ENCODE measurements at places on chromosomes 11 and 22.

DNA sequence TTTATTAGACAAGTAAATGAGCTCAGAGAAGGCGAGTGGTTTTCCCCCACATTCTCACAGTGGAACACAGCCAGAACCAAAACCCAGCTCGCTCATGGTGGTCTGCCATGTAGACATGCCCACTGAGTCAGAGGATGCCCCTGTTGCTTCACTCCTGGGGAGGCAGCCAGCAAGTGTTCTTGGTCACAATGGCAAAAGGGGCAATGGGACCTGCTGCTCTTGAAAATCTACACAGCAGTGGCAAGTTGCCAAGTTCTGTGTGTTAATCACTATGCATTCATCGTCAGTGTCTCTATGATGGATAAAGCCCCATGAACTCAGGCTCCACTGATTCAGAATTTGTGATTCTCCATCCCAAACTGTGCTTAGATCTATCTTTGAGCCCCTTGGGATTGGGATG is 64.7 kb upstream of the TBCEL start:
- no peak for DNase-seq

DNA sequence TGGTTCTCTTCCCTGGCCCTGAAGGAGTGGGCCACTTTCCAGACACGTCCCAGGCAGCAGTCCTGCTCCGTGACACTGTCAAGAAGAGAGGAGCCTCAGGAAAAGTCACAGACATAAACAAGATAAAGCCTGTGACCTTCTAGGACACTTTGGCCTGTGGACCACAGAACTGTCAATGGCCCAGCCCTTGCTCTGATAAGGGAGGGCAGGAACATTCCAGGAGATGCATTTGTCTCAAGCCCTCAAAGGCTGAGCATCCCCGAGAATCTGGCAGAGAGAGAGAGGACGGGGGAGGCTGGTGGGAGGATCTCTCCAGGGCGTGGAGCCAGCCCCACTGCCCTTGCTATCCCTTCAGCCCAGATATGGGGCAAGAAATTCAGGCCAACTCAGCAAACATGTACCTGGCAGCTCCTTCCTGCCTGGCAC is 476.4 kb downstream of the INSC start:
- DNase-seq: no peak

GRCh38 chr11:47348859-47349258 is 3.6 kb downstream of the MYBPC3 start:
- DNase-seq: no peak

DNA sequence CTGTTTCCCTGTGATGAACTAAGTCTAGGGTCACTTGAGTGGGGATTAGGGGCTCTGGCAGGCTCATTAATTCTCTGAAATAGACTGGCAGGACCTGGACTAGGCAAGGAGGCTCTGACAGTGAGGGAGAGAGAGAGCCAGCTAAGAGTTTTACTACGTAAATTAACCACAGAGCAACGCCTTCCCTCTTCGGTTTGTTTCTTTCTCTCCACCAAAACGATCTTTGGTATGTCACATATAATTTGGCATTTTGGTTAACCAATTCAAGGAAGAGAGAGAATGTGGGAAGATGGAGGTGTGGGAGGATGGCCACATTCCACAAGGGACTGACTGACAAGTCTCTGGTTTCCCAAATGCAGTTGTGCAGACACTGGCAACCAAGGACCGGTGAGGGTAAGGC is 27.9 kb downstream of the ATG16L2 start:
- DNase-seq: no peak

GRCh38 chr11:125082611-125083311 is 19.7 kb downstream of the SLC37A2 start:
- no peak for DNase-seq

DNA sequence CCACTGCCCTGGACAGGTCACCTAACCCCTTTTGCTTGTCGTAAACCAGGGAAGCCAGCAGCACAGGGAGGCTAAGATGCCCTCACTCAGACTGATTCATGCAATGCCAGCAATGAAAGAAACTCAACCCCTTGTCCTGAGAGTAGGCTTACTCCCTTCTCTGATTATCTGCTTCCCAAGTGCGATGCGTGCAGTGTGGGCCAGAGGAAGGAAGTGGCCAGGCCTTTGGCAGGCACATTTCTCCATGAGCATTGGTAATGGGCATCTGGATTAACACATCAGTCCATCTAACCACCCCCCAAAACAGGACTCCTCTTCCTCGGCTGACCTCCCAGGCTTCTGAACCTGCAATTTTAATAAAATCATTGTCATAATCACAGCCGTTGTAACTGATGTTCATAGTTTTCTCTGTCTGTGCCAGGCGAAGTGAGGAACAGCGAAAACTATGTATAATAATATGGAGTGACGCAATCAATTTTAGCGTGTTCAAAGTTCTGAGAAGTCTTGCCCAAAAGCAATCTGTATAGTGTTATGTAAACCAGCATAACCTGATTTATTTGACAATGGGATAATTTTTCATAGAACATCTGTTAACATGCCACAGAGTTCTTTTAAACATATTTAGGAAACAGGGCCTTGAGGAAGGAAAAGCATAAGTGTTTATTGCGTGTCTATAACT is 33.9 kb downstream of the TST start:
- no peak for DNase-seq

DNA sequence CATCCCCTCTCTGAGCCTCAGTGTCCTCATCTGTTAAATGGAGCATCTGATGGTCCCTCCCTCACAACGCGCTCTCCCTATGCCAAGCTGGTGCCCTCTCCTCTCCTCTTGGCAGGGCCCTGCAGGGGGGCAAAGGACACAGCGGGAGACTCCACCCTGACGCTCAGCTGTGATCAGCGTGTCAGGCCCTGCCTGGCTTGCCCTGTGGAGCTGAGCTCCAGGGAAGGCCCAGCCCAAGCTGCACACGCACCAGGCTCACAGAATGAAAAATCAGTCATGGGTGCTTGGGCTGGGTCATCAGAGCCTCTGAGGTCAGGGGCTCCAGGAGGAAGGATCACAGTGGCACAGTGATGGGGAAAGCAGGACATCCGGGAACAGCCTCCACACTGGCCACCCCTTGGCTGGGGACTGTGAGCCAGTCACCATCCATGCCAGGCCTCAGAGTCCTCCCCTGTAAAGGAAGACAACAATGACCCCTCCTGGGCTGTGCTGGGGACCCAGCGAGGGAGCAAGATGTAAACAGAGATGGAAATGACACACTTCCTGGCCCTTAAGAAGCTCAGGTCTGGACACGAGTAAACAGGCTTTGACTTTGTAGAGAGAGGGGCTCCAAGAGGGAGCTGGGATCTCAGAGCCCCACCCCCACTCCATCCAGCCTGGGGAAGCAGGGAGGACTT is 36.6 kb downstream of the RPL3 start:
- DNase-seq: no peak

- no peak for DNase-seq
These were observed 16.0 kb downstream of the PRR5L start for GRCh38 chr11:36311926-36312595.

GRCh38 chr11:64267207-64267945 is 16.0 kb downstream of the PLCB3 start:
- no peak for DNase-seq

GRCh38 chr22:37951305-37951704 is 2.1 kb downstream of the C22orf23 start:
- no peak for DNase-seq

- no peak for DNase-seq
These were observed 6.3 kb downstream of the ARHGEF17 start for GRCh38 chr11:73314117-73314961.

GRCh38 chr11:124978316-124978715 is 24.3 kb downstream of the CCDC15 start:
- DNase-seq: no peak

DNA sequence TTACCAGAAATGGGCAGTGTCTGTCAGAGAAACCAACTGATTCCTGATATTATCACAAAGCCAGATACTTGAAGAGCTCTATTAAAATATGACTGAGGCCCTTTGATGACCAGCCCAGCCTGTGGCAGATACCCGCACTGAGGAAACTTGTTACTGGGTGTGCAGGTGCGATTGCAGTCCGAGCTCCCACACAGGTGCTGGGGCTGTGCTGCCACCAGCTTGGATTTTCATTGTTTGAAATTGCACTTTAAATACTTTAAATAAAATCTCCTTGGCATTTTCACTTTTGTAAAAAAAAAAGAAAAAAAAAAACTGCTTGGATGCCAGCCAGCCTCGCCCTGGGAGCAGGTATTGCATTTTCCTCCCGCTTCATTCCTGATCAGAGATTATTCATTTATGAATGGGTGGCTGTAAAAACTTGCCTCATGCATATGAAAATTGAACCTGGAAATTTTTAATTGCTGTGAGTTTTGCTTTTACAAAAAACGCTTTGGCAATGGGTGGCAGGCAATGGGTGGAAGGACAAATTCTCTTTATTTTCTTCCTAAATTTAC is 21.2 kb downstream of the EHF start:
- no peak for DNase-seq

GRCh38 chr11:75557666-75558494 is 4.2 kb upstream of the SERPINH1 start:
- DNase-seq: no peak

DNA sequence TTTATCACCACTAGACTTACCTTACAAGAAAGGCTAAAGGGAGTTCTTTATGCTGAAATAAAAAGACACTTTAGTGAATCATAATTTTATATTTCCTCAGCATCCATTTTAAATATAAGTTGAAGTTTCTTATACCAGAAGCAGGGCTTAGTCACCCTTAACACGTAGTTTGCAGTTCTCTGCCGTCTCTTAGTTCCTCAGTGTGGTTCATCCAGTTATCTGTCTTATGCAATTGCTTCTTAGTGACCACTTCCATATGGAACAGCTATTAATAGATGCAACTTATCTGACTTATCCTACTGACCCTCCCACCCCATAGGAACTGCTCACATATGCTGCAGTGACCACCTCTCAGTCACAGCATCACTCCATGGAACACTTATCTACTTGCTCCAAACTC is 11.7 kb upstream of the SLC36A4 start:
- no peak for DNase-seq

DNA sequence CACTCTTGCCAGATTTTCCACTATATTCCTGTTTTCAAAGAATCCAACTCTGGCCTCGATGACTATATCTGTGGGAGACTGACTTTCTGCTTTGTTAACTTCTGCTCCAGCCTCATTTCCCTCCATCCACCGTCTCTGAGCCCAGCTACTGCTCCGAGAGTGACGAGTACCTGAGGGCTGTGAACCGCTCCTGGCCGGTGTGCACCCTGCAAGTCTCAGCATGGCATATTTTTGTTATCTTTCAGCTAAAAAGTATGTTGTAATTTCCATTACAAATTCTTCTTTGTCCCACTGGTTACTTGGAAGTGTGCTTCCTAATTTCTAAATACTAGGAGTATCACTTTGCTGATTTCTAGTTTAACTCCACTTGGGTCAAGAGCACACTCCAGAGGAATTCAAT is 36.5 kb upstream of the MOB2 start:
- no peak for DNase-seq

- no peak for DNase-seq
These were observed 61.0 kb upstream of the BIRC3 start for GRCh38 chr11:102256251-102256650.

GRCh38 chr11:28815110-28815509 is 706.9 kb downstream of the METTL15 start:
- DNase-seq: no peak

DNA sequence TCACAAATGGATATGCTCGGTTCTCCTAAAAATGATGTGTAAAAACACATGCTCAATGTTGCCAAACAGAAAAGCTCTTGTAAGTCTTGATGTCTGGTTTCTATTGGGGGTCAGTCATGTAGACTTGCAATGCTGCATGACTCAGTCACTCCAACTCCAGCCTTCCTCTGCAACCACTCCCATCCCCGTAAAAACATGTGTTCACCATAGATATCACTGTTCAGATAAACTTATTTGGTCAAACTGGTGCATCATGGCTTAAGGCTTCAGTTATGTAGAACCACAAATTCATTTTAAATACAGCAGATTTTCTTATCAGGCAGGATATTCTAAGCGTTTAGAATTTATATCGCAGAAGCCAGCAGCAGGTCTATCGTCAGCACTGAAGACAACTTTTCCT is 298.4 kb upstream of the LUZP2 start:
- DNase-seq: no peak

Data from T-helper 1 cell (primary cell).